ENCODE measurements at places on chromosomes 3 and 15.

DNA sequence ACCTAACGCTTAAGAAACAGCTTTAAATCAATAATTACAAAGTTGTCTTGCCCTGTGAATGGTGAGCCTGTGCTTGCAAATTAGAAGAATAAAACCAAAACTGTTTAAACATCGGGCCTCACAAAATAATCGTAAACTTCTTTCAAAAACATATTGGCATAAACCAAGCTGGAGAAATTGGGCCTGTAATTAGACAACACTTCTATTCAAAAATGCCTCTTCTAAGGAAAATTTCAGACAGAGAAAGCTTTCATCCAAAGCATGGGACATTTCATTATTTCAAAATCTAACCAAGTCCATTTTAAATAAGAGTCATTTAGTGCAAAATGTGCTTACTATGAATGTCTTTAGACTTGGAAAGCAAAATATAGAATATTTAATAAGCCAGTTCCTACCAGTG is 35.5 kb upstream of the GNB4 start:
- DNase-seq, result no peak

DNA sequence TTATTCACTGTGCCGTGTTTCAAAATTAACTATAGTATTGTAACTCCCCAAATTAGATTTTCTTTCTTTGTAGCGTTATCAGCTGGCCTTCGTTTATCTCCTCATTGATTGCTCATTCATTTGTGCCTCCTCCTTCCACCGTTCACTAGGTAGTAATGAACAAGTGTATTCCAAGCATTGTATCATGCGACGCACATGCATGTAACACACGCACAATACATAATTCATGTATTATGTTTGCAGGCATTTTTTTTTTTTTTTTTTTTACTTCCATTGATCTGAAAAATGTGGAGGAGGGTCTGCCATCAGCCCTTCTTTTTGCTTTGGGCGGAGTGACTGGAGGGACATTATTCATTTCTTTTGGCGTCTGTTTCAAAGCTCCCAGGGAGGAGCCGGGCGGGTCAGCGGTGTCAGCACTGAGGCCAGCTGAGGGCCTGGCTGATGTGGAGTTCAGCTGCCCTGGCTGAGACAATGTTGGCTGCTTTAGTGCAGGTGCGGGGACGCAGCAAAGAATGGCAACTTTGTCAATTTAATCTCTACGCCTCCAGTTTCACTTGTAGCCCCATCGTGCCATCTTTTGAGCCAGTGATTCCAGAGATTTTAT is 107.0 kb downstream of the MCTP2 start:
- DNase-seq, result no peak

DNA sequence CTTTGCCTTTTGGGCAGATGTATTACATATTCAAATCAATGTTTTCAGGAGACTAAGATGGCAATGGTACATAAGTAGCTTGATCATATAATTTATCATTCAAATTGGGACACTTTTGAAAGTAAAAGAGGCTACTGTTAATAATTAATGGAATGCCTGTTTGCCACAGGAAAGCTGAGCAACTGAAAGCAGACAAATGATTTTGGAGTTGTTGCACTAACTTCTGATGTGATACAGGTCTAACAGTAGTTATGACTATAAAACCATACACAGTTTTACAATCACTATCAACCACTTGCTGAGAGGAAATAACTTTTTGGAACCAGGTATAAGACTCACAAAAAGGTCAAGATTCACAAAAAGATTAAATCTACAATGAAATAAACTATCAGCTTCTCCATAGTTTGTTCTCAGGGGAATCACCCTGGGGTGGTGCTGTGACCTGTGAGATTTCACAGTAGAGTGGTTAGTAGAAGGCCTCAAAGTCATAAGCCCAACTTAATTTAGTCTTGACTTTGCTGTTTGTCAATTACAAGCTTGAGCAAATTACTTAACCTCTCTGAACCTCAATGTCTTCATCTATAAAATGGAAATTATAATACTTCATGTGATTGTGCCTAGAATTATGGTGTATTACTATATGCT is 42.7 kb downstream of the HHLA2 start:
- DNase-seq, result no peak

DNA sequence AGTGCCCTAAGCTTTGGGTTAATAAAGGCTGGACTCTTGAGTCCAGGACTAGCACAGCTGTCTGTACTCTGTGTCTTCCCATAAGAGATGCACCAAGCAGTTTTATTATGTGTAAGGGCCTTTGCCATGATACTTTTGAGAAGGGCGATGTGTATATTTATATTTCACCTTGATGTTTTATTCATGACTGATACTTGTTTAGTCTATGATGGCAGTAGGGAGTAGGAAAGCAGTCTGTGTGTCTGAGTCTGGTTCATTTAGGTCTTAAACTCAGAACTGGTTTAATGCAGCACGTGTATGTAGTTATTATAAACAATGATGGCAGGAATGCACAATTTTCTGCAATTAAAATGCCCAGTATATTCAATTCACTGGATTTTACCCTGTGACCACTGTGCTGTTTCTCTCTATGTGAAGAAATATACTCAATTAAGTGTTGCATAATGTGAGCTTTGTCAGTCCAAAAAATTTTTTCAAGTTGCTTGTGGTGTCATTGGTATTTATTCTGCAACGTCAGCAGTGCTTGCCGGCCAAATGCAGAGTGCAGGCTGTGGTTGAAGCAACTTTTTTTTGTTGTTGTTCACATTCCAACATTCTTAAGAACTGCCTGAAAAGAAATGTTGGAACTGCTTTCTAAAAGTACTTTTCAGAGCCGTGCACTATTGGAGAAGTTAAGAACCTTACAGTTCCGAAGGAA is 423.7 kb upstream of the SEMA6D start:
- no peak for DNase-seq

DNA sequence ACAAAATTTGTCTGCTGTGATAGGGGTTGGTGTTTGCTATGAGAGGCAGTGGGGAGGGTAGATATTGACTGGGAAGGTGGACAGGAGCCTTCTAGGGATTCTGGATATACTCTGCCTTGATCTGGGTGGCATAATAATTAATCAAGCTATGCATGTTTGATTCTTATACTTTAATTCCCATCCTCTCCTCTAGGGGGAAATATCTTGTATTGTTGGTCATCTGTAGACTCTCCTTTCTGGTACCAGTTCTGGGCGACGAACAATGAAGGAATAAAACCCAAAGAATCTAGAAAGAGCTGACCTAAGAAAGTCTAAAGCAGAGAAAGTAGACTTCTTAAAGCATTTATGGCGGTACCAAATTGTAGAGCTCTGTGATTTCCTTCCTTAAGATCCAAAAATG is 198.2 kb upstream of the STRIT1 start:
- no peak for DNase-seq

DNA sequence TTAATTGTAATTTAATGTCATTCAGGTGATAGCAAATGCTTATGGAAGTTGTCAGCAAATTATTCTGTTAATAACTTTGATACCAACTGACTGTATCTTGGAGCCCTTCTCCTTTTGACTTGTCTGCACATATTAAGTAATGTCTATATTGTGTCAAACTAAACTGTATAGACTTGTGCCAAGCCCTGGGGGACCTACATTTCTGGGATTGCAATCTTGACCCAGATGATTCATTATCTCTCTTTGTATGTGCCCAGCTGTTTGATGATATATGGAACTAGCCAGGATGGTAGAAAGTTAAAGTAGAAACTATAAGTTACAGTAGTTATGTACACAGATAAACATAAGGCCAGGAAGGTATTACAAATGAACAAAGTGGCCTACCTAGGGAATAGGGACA is 402.8 kb upstream of the RARB start:
- DNase-seq, result no peak

DNA sequence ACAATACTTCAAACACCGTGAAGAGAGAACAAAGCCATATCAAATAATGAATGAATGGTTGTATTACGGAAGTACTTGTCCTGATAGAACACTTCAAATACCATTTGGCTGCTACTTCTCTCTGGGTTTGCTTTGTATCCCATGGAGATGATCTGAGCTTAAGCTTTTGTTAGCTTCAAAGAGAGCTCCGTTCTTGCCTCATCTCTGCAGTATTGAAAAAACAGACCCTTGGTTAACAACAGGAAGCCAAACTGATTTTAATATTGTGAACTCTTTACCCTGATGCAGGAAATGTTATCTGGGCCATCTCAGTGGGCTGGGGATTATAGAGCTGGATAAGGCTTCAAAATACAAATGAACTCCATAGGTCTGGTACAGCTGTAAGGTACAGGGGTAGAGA is 101.0 kb downstream of the CHL1 start:
- no peak for DNase-seq

DNA sequence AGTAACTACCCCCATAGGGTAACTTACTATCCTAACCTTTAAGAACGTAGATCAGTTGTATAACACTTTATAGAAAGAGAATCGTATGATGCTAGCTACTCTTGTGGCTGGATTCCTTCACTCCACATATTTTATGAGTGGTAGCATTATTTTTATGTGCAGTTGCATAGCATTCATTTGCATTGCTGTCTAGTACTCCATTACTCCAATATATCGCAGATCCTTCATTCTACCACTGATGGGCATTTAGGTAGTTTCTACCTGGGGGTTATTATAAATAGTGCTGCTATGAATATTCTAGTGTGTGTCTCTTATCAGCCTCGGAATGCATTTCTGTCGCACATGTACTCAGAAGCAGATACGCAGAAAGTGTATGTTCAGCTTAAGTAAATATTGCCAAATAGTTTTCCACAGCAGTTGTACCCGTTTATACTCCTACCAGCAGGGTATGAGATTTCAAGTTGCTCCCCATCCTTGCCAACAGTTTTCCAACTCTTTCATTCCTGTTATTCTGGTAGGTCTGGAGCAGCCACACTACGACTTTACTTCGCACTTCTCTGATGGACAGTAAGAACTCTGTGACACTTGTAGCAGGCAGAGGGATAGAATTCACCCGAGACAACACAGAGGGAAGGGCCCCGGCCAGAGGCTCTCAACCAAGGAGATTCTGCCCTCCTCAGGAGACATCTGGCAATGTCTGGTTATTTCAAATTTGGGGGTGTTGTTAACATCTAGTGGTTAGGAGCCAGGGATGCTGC is 9.8 kb upstream of the VGLL4 start:
- no peak for DNase-seq

GRCh38 chr15:92663250-92663951 is 7.8 kb upstream of the FAM174B start:
- DNase-seq, result no peak

- DNase-seq, result no peak
Measured at GRCh38 chr3:128433837-128434165, 32.9 kb downstream of the DNAJB8 start.

DNA sequence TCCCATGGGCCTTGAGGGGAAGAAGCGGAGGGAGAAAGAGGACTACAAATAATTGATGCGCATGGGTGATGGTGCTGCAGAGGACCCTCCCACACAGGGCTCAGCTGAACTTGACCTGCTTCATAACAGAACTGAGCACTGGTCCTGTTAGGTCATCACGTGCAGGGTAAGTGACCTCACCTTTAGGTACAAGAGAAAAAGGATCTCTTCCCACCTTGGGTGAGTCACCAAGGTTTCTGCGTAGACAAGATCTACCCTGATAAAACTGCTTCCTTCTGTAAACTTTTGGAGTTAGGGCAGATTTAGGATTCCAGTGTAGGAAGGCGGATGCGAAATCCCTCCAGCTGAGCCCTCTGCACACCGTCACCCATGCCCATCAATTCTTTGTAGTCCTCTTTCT is 67.1 kb downstream of the FEM1B start:
- no peak for DNase-seq

GRCh38 chr3:54176106-54176505 is 53.8 kb downstream of the CACNA2D3 start:
- no peak for DNase-seq

GRCh38 chr3:10387881-10388609 is 67.1 kb upstream of the SEC13 start:
- no peak for DNase-seq

- DNase-seq, result no peak
Measured at GRCh38 chr3:25428789-25429335, 799 bp downstream of the RARB start.

GRCh38 chr15:84721371-84721770 is 5.4 kb upstream of the SEC11A start:
- no peak for DNase-seq

- no peak for DNase-seq
Measured at GRCh38 chr3:42756681-42757213, 16.3 kb downstream of the CCDC13 start.

GRCh38 chr15:39710681-39711080 is 72.0 kb downstream of the FSIP1 start:
- DNase-seq, result no peak

GRCh38 chr3:174072675-174073074 is 675.1 kb downstream of the NLGN1 start:
- no peak for DNase-seq

DNA sequence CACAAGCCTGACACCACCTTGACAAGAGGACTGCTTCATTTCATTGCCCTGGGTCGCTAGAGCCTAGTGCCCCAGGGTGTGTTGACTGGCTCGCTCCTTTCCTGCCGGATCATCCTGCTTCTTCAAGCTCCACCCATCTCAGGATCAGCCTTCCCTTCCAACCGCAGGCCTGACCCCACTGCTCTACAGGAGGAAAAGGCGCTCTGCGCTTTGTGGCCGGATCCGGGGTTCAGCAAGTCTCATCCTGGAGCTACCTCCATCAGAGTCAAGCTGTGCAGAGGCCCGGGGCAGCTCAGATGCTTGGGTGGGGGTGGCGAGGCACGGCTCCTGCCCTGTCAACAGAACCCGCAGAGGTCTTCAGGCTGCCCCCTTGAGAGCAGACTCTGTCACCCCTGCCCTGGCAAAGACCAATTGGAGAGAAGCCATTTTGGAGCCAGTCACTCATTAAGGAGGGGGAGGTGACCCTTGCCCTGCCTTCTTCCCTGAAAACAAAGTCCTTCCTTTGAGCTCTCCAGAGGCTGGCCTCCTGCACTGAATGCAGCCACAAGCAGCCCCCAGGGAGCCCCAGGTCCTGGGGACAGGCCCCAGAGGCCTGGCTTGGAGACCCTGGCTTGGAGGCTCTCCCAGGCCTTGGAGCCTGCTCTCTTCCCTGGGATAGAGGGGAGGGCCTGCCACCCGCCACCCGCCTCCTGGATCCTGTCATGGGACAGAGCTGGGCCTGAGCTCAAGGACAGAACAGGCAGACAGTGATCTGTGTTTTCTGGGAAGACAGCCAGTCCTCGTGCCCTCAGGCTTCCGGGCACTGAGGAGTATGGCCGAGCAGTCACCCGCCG is 80.3 kb downstream of the CPN2 start:
- no peak for DNase-seq

DNA sequence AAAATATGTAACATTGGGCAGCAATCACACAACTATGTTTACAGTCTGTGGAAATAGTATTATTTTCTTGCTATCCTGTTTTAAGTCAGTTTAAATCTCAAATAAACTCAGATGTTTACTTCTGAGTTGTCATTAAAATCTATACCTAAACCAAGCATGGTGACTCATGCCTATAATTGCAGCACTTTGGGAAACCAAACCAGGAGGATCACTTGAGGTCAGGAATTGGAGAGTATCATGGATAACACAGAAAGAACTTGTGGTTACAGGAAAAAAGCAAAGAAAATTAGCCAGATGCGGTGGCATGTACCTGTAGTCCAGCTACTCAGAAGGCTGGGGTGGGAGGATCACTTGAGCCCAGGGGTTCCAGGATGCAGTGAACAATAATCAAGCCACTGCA is 631.6 kb upstream of the EPHA6 start:
- no peak for DNase-seq

GRCh38 chr3:71268462-71268999 is 315.0 kb downstream of the FOXP1 start:
- no peak for DNase-seq

- no peak for DNase-seq
Measured at GRCh38 chr3:119236756-119237155, 3.9 kb downstream of the B4GALT4 start.

- DNase-seq, result no peak
Measured at GRCh38 chr3:149620291-149621020, 37.4 kb downstream of the WWTR1 start.
